ENCODE measurements at places on chromosomes 3 and 15.

GRCh38 chr3:124463234-124463633 lies 267.0 kb upstream of the UMPS start:
- no peak for DNase-seq

DNA sequence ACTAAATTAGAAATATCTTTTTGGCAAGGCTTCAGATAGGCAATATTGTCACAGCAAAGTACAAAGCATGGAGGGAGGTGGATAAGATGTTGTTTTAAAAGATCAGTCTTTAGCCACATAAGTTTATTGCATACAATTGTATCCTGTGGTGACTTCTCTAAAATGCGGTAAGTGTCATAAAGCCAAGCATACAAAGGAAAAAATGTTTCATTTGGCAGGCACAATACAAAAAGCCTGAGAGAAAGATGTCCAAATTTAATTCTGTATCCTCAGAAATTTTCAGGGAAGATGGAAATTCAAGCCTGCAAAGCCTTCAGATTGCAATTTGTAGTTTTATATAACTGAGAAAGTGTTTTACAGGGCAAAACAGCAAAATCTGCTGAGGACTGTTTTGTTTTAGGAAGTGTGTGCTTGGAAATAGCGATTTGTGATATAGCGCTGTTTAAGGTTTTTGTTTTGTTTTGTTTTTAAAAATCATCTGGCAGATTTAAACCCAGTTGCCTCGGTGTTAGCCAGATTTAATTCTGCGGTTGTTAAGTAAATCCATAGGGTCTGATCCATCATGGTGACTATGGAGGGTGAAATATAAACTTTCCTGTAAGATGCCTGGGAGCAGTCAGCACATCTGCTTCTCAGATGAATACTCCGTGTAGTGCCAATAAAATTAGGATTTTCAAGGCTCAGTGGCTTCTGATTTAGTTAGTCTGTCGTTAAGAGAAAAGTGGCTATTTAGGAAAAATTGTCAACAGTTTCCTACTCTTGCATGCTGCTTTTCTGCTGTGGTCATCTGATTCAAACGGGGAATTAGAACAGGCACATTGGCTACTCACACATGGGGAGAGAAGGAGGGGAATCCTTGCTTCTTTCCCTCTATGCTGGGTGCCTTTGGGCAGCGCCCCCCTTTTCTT lies 8.0 kb downstream of the KAT2B start:
- DNase-seq: no peak

- DNase-seq: no peak
Measured at GRCh38 chr3:23809294-23809693, 3.5 kb downstream of the UBE2E1 start.

- peak; percentile 88 for DNase-seq
Measured at GRCh38 chr3:160564949-160565441, 376 bp downstream of the KPNA4 start.

GRCh38 chr3:164818318-164818717 lies 260.0 kb downstream of the SI start:
- DNase-seq: no peak

GRCh38 chr3:50193286-50193685 lies 1.9 kb downstream of the GNAT1 start:
- DNase-seq: no peak

GRCh38 chr3:143121241-143122088 lies 1.9 kb downstream of the CHST2 start:
- peak; percentile 85 for DNase-seq

GRCh38 chr3:64450396-64450956 lies 225.2 kb upstream of the PRICKLE2 start:
- no peak for DNase-seq

- DNase-seq: no peak
Measured at GRCh38 chr3:61612211-61613194, 51.1 kb downstream of the PTPRG start.

GRCh38 chr3:3110299-3110630 lies at the start of gene IL5RA:
IL5RA (minus strand) TSS chr3:3110374; CDS start chr3:3104984, 5,390 bp downstream.
- DNase-seq: no peak

DNA sequence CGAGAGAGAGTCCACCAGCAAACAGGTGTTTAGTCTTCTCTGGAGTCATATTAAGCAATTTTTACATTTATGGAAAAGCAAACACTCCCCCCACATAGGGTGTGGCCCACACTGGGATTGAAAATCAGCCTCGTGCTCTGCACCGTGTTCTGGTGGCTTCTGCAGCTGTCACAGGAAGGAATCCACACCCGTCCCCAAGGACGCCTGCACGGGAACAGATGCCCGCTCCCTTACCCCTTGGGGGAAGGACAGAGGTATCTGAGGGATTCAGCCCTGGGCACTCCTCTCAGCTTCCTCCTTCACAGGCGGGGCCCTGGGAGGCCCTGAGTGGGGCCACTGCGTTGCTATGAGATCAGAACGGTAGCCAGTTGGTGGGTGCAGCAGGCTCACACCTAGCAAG lies 27.8 kb downstream of the LIPC start:
- no peak for DNase-seq

GRCh38 chr3:79187426-79187825 lies 580.4 kb downstream of the ROBO1 start:
- DNase-seq: no peak

- DNase-seq: no peak
Measured at GRCh38 chr3:128991355-128991895, 2.5 kb downstream of the CFAP92 start.

- DNase-seq: no peak
Measured at GRCh38 chr15:74482661-74483060, 21.7 kb upstream of the UBL7 start.

- DNase-seq: no peak
Measured at GRCh38 chr3:713006-713621, 379.7 kb upstream of the CNTN6 start.

GRCh38 chr3:105798381-105798934 lies 70.4 kb downstream of the CBLB start:
- DNase-seq: no peak

GRCh38 chr15:34986326-34986725 lies 1.8 kb downstream of the ZNF770 start:
- DNase-seq: no peak

DNA sequence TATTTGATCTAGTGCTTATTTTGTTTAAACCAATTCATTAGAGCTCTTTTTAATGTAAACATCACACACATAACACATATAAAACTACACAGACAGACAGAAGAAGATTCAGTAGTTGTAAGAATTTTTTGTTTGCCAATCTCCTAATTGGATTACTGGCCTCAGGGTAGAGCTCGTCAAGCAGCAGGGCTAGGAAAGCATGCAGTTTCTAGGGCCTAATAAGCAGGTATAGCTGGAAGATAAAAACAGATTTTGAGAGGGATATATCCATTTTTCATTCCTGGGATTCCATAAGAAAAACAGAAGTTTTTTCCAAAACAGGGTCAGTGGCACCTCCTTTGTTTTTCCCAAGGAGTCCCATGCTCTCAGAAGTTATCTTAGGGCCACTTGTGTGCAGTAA lies 265.2 kb upstream of the SGO1 start:
- DNase-seq: no peak

GRCh38 chr3:11059090-11059798 lies 66.7 kb downstream of the SLC6A1 start:
- DNase-seq: no peak

Data from activated effector memory CD4-positive, alpha-beta T cell treated with anti-CD3 and anti-CD28 coated beads, Interleukin-2, amount 50 U/mL, for 16 hours (primary cell).